ENCODE measurements at places on chromosomes 11 and 22.

DNA sequence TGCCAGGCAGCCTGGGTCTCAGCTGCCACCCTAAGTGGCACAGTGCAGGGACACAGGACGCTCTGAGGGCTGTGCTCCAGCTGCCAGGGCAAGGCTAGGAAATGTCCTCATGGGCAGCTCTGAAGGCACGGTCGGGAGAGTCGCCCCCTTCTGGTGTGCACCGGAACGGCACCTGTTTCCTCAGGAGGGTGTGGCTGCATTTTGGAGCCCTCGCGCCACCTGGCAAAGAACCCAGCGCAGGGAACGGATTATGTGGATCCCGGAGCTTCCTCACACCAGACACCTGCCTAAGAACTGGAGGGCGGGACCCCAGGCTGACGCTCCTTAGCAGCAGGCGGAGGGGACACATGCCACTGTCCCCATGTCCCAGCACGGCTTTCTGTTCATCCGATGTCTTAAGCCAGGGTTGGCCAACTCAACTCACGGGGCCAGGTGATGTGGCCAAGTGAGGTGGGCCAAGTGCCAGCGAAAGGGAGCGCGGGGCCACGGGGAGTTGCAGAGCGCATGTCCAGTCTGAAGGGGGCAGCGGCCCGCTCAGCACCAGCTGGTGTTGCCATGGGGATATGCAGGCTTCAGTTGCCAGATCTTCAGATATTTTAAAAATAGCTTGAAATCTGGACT, 5.1 kb upstream of the SLC22A8 start:
- DNase-seq: no peak

DNA sequence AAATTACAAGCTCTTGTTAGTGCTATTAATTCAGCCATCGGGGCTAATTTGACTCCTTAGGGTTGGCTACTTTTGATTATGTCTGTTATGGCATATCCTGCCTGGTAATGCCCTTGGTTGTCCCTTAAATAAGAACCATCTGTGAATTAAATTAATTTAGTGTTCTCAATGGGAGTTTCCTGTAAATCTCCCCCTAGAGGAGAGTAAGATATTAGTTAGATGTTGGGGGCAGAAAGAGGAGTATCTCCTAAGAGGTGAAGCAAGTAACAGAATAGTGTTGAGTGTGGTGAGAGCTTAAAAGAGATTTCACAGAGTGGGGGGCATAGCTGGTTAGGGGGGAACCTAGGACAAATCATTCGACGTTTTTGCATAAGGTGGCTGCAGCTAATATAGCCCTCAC, 1126.9 kb downstream of the JRKL start:
- DNase-seq: no peak

DNA sequence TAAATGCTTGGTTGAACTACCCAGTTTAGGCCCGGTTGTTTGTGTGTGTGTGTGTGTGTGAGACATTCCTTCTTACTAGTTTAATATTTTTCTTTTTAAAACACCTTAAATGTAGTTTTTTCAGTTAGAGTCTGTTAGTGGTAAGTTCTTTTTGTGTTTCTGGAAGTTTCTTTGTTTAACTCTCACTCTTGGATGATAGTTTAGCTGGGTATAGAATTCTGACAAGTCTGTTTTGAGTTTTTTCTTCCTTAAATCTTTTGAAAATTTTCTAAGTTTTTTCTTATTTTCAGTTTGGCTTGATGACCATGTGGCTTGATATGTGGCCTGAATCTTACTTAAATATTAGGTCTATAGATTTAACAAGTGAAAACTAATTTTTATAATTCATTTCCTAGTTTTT, 60.1 kb downstream of the PDE3B start:
- DNase-seq: no peak

DNA sequence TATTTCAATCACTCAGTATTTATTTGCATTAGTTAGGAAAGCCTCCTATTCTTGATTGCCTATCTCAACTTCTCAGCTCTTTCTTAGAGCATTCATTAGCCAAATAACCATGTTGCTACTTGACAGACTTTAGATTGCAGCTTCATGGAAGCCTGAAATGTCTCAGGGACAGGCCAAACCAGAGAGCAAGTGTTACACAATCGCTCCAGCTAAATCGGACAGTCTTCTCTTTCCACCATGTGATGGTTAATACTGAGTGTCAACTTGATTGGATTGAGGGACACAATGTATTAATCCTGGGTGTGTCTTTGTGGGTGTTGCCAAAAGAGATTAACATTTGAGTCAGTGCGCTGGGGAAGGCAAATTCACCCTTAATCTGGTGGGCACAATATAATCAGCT, 106.5 kb upstream of the DRD2 start:
- no peak for DNase-seq

DNA sequence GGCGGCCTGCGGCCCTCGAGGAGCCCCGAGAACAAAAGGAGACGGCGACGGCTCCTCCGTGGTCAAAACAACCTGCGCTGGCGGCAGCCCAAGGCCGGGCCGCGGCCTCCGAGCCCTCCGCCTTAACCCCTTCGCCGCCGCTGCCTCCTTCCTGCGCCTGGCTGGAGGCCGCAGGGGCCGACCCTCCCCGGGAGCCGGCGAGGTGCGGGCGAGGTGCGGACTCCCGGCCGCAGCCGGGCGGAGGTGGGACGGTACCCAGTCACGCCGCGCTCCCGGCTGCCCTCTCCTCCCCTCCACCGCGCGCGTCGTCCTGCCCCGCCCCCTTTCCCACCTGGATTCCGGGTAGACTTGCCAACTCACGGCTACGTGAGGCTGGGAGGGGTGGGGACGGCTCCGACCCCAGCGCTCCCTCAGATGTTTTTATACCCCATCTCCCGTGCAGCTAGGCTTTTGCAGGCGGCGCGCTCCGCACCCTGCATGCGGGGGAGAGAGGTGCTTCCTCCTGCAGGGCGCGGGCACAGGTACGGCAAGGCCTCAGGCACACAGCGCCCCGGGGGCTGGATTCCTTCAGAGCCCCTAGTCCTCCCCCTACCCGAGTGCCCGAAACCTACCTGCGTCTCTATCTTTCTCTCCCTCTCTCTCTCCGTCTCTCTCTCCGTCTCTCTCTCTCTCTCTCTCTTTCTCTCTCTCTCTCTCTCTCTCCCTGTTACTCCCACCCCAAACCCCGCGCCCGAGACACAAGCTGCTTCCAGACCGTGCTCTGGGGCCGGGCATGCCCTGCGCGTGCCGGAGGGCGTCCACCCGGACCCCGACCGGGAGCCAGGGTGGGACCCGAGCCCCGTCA, 2.0 kb downstream of the PDGFB start:
- no peak for DNase-seq

DNA sequence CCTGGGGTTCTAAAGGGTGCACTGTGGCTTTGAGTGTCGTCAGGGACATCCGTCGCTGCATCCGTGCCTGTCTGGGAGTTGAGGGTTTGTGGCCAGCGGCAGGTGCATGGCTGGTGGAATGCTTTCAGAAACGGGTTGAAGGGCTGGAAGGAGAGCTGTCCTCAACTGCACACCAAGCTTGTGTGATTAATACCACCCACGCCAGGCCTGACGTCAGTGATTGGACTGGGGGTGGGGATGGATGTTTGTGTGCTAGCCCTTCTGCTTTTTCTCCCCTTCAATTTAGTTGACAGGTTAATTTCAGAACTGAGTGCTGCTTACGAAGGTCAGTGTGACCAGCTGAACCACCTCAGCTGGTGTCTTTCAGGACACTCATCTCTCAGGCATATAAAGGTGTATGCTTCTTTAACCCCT, 3.2 kb upstream of the GAB2 start:
- no peak for DNase-seq

- no peak for DNase-seq
Measured at GRCh38 chr11:5103066-5103465, 33.7 kb downstream of the OR52E1 start.

DNA sequence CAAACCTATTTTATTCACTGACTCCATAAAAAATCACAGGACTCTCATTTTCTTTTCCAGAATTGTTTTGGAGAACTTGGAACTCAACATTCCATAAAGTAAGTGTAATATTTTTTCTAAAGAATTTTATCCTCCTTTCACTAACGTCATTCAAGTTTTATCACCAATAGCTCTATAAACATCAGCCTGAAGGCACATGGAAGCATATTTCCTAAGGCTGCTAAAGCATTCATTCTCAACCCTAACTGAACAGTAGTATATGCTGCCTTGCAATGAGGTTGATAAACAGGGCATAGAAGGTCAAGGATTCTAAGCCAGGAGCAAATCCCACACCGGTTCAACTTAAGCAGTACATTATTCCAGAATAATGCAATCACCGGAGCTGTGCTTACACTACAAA, 273.9 kb downstream of the RAB38 start:
- no peak for DNase-seq

DNA sequence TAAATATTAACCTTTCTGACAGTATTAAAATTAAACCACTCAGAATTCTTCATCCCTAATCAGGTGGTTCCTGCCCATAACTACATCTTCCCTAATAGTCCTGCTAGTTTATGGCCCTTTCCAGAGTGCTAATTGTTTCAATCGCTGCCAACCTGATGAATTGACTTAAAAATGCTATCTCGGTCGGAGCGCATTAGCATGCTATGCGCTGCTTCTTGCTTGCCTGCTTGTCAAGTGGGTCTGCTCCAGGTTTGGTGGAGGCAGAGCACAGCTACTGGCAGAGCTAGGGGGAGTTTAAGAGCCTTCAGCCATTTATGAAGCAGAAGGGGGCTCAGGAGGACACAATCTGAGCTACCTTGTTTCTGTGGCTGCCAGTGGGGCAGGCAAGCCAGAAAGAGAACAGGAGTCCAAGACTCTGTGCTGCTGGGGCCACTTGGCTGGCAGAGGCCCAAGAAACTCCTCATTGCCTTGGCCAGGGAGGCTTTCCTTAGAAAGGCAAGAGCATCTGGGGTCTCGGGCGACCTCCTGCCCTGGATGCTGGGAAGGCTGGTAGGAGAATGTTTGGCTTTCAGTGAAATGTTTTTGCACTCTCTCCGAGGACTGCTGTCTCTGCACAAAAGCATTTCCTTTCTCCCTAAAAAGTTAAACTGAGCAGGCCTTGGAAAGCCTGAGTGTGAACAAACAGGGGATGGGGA, 62.1 kb upstream of the PHOX2A start:
- DNase-seq: no peak

GRCh38 chr11:114172055-114172861, 112.7 kb downstream of the ZBTB16 start:
- DNase-seq: no peak

DNA sequence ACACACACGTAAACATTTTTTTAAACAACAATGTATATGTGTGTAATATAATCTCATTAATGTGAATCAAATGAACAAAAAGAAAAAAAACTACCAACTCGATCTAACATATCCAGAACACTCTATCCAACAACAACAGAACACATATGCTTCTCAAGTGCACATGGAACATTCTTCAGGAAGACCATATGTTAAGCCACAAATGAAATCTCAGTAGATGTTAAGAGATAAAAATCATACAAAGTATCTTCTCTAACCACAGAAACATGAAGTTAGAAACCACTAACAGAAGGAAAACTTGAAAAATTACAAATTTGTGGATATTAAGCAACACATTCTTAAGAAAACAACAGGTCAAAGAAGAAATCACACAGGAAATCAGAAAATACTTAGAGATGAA, 25.5 kb upstream of the TMEM45B start:
- DNase-seq: no peak

DNA sequence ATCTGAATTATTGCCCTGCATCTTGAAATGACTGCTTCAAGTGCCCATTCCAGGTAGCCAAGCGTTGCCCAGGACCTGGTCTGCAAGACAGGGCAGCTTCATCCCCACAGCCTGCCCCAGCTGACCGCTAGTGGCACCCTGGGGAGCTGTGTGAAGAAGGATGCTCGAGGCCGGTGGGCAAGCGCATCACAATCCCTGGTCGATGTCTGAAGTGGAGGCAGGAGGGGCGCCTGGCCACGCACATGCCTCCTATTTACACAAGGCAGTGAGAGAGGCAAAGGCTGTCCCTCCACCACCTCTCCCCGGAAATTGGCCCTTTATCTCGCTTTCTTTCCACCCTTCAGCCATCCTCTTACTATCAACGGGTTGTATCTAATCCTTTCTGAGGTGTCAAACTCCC, 28.1 kb upstream of the PHF21A start:
- no peak for DNase-seq

- no peak for DNase-seq
Measured at GRCh38 chr11:36598051-36598450, at the start of gene RAG2. TSS of gene RAG2 (minus strand) at chr11:36598236. CDS start at chr11:36594168, 4,068 bp downstream.

- no peak for DNase-seq
Measured at GRCh38 chr11:131465039-131465438, 94.6 kb downstream of the NTM start.

GRCh38 chr11:130427581-130428315, 661 bp downstream of the ADAMTS8 start:
- DNase-seq: no peak

DNA sequence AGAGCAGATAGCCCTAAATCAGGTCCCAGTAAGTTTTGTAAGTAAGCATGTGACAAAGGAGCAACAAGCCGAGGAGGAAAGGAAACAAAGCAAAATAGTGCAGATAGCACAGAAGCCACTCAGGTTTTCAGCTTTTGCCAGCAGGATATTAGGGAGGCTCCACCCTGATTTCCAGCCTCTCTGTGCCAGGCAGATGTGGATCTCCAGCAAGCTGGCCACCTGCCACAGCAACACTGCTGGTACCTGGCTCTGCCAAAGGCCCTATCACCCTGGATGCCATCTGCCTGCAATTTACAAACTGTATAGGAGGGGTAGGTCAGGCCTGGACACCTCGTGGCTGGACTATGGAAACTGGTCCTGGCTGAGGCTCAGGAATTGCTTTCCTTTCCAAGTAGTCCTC, 12.2 kb upstream of the NNMT start:
- no peak for DNase-seq

GRCh38 chr22:37259540-37260029, 15.5 kb upstream of the RAC2 start:
- no peak for DNase-seq

GRCh38 chr11:47499161-47499560, 50.2 kb upstream of the RAPSN start:
- no peak for DNase-seq

GRCh38 chr11:11622340-11622706, 518 bp upstream of the GALNT18 start:
- no peak for DNase-seq

Data from HS-5 (cell line).